Neural progenitor cell (in vitro differentiated cells): ENCODE measurements at places on chromosomes 12 and 14. TPM values are rescaled to one million over a fixed set of nuclear protein-coding genes. Genes with fewer than 3 reads are reported as not detected.

- DNase-seq, result no peak
- peaks cover 6% of the 10 kb centered on the region for H3K4me1 ChIP-seq
- no peak overlapping the region for H3K4me3 ChIP-seq
- H3K27me3 ChIP-seq, result no peaks in the 10 kb centered on the region
- H3K36me3 ChIP-seq, result no peaks in the 10 kb centered on the region
Measured at GRCh38 chr14:88212691-88213090, 110.4 kb downstream of the KCNK10 start.

DNA sequence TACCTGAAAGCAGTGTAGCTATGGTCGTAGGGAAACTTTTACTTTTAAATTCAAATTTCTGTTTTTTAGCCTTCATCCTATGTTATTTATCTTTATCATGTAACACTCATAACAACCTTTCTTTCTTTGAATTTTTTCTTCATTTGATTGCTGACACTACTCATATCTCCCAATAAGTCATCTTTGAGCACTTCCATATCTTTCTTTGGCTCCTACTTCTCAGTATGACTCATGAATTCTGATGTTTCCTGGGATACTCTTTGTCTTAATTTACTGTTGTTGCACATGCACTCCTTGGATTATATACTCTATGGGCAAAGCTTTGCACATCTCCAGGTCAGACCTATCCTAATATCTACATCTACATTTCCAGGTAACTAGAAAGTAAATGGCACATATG is 18.1 kb upstream of the IAPP start:
- no peaks in the 10 kb centered on the region for H3K27me3 ChIP-seq
- H3K4me3 ChIP-seq, result no peak overlapping the region
- no peaks in the 10 kb centered on the region for H3K4me1 ChIP-seq
- DNase-seq, result no peak
- no peaks in the 10 kb centered on the region for H3K36me3 ChIP-seq
- no peak overlapping the region for H3K27ac ChIP-seq

ADAMTS20 gene
- total RNA-seq, result 8.6 and 10.9 TPM in 2 replicates

CPM gene
- 0.02 and 0.28 TPM in 2 replicates for total RNA-seq

DNA sequence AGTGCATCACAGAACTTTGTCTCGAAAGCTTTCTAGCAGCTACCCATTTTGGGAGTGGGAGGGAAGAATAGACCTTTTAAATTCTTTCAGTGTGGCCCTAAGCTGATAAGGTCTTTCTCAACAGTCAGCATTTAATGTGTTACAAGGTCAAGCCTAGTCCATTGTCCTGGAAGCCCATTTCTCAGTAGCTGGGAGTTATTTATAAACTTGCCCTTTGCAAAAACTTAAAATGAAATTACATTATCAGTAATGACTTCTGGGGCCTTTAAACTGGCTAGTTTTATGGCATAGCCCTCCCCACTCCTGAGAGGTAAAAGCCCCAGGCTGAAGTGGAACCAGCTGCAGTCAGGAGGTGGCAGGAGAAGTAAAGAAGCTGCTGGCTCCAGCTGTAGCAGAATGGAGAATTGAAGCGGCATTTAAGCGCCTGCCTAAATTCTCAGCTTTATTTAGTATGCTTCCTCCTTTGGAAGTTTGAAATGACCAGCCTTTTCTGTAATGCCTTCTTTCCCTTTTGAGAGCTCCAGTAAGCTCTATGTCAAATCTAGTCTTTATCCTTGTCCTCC is 12.4 kb downstream of the COPZ1 start:
- H3K27me3 ChIP-seq, result no peaks in the 10 kb centered on the region
- DNase-seq, result peak; percentile 36
- no peaks in the 10 kb centered on the region for H3K36me3 ChIP-seq
- H3K4me3 ChIP-seq, result no peak overlapping the region
- peaks cover 55% of the 10 kb centered on the region for H3K4me1 ChIP-seq
- peak overlapping the region; percentile 46 for H3K27ac ChIP-seq
